ENCODE measurements at places on chromosomes 1 and 21.

- DNase-seq = no peak
These were observed 13.6 kb upstream of the GBP6 start for GRCh38 chr1:89350298-89350697.

- peak; percentile 95 for DNase-seq
These were observed at the start of gene CFH for GRCh38 chr1:196651637-196652215. Gene CFH, plus strand, starts transcription at chr1:196652043. Its CDS starts 75 bp downstream, at chr1:196652118.

- DNase-seq = no peak
These were observed 414.1 kb upstream of the ESRRG start for GRCh38 chr1:217137210-217137881.

GRCh38 chr1:182644886-182645285 lies 39.5 kb downstream of the RGS8 start:
- DNase-seq = no peak
